Right ventricle myocardium inferior (tissue), 1 donor: ENCODE measurements at places on chromosomes 16 and 17.

DNA sequence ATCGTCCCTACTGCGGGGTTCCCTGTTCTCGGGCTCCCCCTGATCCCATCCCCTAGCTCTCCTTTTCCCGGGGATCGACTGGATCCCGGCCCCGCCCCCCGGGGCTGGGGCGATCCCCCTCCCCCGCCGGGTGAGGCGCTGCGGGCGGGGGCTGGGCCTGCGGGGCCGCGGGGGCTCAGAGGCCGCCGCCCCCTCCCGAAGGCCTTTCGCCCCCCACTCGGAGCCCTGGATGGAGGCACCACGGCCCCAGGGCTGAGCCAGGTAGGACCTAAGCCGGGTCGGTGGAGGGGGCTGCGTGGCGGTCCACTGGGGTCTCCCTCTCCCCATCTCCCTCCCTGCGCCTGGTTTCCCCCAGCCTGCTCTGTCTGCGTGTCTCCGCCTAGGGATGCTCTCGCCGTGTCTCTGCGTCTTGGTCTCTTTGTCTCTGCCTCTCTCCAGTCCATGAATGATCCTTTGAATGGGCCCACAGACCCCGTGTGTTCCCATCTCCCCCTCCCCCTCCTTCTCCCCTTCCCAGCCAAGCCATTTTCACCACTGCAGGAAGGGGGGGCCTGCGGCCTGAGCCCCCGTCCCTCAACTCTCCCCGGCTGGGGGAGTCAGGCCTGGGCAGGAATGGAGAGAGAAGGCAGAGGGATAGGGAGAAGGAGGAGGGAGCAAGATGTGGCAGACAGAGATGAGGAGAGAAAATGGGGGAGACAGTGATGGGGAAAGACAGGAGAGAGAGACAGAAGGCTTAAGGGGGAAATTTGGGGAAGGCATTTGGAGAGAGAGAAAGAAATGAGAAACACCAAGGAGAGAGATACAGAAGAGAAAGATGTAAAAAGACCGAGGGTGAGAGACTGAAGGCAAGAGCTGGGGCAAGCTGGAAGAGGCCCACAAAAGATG is 1.7 kb upstream of the TMEM256 start:
- DNase-seq = no peak

DNA sequence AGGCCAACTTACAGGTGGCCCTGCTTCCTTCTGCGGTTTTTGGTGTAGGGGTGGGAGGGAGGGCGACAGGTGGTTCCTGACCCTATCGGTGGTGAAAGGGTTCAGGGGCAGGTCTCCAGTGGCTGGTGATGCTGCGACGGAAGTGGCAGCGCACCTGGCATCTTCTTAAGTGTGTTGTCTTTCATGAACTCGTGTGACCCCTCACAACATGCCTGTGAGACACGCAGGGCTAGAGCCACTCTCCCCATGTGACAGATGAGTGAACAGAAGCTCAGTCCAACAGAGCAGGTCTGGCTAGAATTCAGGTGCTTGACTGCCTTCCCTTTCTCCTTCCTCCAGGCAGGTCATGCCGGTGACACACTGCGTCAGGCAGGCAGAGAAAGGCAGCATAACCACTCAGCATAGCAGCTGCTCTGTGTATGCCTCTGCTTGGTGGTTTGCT is 8.0 kb downstream of the TNFAIP1 start:
- no peak for DNase-seq

GRCh38 chr16:29663807-29664090 is 702 bp downstream of the SPN start:
- no peak for DNase-seq

DNA sequence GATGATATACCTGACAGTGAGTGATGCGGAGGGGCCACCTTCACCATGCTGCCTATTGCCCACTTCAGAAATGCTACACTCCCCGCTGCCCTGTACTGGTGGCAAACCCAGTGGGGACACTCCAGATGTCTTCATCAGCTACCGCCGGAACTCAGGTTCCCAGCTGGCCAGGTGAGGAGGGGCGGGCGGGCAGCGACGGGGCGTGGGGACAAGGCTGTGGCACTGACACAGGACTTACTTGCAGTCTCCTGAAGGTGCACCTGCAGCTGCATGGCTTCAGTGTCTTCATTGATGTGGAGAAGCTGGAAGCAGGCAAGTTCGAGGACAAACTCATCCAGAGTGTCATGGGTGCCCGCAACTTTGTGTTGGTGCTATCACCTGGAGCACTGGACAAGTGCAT is 16.6 kb downstream of the SARM1 start:
- no peak for DNase-seq

DNA sequence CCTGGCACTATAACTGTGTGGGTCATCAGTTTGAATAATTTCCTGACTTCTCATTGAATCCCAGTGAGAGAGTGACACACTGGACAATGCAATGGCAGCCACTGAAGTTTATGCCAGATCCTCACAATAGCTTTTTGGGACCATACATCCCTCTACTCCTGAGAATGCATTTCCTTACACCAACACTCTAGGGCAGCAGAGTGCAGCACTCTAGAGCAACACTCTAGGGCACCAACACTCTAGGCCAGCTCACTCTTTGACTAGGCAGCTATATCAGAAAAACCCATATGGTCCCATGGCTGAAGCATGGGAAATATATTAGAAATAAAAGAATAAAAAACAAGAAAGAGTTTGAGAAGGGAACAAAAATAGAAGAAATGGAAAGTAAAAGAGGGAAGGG is 309.2 kb downstream of the MAP2K6 start:
- DNase-seq = no peak

GRCh38 chr16:67939507-67940445 is 3.1 kb upstream of the PSMB10 start:
- DNase-seq = no peak

DNA sequence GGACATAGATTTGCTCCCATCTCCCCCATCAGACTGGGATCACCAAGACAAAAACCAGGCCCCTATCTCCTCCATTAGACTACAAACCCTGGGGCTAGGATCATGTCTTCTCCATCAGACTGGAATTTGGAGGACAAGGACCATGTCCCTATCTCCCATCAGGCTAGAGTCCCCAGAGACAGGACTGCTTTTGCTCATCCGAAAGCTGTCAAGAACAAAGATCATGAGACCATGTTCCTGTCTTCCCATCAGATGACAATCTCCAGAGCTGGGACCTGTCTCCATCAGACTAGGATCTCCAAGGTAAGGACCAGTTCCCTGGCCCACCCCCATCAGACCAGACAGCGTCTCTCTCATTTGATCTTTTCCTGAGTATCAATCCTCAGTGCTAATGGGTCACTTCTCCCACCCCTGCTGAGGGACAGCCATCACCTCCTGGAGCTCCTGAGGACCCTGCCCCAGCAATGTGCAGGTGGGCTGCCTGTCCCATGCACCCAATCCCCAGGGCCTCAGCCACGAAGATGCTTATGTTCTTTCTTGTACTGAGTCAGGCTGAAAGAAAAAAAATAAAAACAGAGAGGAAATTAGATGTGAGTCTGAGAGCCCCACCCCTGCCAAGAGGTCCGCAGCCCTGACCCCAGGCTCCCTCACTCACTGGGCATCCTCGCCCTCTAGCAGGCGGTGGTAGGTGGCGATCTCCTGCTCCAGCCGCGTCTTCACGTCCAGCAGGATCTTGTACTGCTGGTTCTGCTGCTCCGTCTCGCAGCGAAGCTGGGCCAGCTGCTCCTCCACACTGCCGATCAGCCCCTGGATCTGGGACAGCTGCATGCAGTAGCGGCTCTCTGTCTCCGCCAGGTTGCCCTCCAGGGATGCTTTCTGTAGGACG is 90.3 kb downstream of the GOSR1 start:
- DNase-seq = no peak

DNA sequence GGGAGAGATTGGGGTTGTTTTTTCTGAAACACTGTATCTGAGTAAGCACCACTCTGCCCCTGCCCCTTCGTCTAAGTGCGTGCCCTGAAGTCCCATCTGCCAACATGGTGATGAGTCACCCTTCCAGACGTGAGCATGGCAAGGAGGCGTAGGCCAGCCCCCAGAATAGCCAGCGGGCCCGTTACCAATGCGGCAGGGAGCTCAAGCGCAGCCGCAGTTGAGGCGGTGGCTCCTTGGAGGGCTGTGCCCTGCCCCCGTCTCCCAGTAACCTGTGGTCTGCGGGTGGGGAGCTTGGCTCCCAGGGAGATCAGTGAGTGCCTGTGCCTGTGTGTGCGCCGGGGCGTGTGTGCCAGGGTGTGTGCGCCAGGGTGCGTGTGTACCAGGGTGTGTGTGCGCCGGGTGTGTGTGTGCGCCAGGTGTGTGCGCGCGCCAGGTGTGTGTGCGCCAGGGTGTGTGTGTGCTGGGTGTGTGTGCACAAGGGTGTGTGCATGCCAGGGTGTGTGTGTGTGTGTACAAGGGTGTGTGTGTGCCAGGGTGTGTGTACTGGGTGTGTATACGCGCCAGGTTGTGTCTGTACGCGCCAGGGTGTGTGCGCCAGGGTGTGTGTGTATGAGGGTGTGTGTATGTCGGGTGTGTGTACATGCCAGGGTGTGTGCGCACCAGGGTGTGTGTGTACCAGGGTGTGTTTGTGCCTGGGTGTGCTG is 98.6 kb upstream of the CHMP6 start:
- DNase-seq = no peak

GRCh38 chr17:9973669-9974447 is 68.8 kb upstream of the RCVRN start:
- no peak for DNase-seq

DNA sequence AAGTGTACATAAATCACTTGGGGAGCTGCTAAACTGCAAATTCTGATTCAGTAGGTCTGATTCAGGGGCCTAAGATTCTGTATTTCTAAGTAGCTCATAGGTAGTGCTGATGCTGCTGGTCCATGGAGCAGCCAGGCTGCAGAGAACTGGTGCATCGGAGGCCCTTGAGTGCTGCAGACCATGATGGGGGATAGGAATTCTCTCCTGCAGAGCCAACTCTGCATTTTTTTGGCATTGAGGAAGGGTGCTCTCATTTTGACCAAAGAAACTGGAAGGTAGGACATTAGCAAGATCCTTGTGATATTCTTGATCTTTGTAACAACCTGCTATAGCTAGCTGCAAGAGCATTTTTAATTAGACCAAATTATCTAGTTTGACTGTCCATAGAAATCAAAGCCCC is 4.7 kb downstream of the HOXB2 start:
- DNase-seq = no peak

GRCh38 chr17:75091855-75092327 is 4.1 kb downstream of the SLC16A5 start:
- DNase-seq = no peak

DNA sequence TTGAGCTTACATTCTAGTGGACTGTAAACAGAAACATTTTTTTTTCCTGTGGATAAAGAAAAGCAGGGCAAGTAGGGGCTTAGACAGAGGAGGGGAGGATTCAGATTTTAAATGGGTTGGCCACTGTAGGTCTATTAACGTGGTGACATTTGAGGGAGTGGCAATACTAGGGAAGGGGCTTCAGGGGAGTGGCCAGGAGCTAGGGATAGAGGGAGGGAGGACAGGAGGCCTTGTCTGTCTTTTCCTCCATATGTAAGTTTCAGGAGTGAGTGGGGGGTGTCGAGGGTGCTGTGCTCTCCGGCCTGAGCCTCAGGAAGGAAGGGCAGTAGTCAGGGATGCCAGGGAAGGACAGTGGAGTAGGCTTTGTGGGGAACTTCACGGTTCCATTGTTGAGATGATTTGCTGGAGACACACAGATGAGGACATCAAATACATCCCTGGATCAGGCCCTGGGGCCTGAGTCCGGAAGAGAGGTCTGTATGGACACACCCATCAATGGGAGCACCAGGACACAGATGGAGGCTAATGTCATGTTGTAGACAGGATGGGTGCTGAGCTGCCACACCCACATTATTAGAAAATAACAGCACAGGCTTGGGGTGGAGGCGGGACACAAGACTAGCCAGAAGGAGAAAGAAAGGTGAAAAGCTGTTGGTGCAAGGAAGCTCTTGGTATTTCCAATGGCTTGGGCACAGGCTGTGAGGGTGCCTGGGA is 6.5 kb upstream of the HBM start:
- DNase-seq = no peak

DNA sequence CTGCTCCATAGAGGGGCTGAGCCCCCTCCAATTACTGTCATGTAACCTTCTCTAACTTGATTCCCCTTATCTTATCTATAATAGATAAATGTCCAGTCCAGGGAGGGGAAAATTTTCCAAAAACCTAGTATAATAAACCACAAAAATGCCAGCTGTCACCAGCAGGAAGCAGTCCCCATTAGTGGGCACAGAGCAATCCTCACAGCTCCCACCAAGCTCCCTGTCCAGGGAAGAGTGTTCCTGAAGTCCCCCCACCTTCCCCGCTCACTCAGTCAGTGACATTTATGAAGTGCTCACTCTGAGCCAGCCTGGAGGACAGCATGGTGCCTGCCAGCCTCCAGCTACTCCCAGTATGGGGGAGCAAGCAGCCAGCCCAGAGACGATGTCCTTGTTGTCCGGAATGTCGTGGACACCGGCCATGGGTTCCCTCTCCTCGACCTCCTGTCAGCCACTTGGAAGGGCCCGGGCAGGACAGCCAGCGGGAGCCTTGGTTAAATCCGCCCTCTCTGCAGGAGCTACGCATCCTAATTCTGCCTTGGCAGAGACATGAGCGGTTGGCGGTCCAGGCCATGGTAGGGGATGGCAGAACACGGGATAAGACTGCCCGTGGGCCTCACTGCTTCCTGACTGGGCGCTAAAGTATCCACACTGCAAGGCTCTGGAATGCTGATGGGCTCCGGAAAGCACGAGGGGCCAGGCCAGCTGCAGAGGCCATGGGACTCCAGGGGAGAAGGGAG is 102.0 kb upstream of the CDH5 start:
- DNase-seq = no peak

DNA sequence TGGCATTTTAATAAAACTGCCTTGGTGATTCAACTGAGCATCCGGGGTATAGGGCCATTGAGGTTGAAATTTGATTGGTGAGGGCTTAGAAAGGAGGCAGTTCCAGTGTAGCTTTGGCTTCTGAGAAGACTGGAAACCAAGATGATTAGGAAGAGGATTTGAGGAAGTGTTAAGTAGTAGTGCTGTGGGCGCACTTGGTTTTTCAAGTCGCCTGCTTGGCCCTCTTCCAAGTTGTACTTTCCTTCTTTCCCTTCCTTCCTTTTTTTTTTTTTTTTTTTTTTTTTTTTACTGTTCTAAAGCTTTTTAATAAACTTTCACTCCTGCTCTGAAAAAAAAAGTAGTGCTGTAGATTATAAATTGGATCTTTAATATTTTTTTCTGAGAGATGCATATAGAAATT is 320.5 kb downstream of the UTP18 start:
- DNase-seq = no peak

GRCh38 chr17:22507823-22508222 is 815.5 kb downstream of the KCNJ18 start:
- no peak for DNase-seq

DNA sequence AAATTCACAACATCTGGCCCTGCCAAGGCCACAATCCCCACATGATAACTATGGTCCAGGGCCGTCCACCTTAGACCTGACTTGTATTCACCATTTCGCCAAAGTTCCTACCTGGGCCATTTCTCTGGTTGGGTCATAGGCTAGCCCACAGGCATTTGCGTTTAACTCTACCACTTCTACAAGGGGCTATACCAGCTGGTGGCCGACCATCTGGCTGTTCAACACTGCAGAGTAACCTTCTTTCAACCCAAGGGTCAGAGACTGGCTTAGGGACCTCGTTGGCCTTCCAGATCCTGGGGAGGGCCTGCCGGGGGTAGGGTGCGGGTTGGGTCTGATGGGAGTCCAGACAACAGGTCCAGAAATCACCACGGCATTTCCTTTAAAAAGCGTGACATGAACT is 242.3 kb upstream of the C16orf82 start:
- no peak for DNase-seq

GRCh38 chr16:72532906-72533410 is 361.0 kb upstream of the PMFBP1 start:
- DNase-seq = no peak

- no peak for DNase-seq
These were observed 19.8 kb downstream of the SLC4A1 start for GRCh38 chr17:44247876-44248736.

- no peak for DNase-seq
These were observed 27.2 kb upstream of the IL17C start for GRCh38 chr16:88610909-88611812.
